ENCODE measurements at places on chromosomes 16 and 17.

DNA sequence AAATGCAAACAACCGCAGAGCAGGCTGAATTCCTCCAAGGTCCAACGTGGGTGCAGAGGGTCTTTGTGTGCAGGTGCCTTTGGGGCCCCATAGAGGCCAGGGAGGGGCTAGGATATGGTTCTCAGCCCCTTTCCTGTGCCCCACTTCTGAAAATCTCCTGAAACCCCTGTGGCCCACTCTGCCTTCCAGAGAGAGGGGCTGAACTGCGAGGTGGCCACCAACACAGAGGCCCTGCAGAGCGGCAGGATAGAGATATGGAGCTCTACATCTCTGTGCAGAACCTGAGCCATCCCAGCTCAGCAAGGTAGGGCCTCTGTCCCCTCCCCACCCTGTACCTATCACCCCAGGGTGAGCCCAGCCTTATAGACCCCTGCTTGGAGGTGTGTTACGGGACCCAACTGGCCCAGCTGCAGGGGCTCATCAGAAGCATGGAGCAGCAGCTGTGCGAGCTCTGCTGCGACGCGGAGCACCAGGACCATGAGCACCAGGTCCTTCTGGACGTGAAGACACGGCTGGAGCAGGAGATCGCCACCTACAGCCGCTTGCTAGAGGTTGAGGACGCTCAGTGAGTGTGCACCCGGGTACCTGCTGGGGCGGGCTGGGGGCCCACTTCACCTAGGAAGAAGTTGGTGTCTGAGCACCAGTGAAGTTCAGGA, 5.5 kb downstream of the USP6 start:
- DNase-seq: no peak

DNA sequence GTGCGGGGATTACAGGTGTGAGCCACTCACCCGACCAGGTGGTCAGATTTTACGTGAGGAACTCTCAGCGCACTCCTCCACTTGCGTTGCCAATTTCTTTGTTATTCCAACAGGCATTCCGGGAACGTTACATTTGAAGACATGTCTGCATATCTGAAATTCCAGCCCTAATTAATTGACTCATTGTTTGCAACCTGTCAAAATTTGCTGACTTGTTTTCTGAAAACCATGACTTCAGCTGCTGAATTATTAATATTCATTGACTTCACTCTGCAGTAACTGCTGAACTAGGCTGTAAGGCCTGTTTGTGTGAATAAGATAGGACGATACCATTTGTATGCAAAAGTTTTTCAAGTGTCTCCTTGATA, 16.6 kb downstream of the G6PC1 start:
- DNase-seq: no peak

GRCh38 chr17:34579979-34580684, 750 bp downstream of the TMEM132E start:
- no peak for DNase-seq

DNA sequence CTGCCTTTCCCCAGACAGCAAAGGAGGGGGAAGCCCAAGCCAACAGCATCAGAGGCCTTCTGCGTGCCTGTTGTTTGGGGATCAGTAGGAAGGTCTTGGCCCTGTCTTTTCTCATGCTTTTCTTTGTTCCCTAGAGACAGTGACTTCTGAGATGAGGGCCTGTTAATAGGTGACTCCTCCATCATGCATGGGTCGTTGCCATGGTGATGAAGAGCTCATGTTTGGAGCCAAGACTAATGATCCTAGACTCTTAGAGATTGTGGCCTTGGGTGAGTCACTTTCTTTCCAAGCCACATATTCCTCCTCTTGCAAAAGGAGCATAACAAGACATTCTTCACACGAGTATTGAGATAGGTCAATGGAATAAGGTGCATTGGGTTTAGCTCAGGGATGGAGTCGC, 201.1 kb upstream of the ASIC2 start:
- no peak for DNase-seq

DNA sequence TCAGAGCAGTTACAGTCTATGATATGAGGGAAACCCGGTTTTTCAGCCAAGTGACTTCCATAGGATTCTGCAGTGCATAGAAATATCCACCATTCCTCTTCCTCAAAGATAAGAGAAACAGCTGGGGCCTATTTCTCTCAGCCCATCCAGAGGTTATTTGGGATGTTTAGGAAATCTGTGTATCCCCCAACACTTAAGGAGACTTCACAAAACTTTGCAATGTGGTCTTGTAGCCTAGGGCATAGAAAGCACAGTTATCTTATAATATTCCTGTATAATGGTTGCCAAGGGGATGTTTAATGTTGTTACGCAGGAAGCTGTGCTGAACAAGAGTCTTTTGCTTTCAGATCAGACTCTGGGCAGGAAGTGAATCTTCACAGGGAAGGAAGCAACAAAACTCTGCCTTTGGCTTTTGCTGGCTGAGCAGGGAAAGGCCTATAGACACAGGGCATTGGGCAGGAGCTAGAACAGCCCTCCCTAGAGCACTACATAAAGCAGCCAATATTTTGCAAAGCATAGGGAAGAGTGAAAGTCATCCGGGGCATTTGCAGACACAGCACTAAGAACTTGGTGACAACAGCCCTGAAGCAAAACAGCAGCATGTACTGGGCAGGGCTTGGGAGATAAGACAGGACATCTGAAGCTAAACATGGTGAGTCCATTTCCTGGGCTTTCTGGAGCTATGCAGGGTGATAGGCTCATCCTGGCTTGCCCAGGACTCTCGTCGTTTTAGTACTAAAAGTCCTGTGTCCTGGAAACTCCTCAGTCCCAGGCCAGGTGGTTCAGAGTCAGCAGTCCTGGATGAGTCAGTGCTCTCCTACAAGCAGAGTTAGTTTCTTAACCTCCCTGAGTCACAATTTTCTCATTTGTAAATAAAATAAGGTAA, 18.7 kb upstream of the BEAN1 start:
- no peak for DNase-seq

DNA sequence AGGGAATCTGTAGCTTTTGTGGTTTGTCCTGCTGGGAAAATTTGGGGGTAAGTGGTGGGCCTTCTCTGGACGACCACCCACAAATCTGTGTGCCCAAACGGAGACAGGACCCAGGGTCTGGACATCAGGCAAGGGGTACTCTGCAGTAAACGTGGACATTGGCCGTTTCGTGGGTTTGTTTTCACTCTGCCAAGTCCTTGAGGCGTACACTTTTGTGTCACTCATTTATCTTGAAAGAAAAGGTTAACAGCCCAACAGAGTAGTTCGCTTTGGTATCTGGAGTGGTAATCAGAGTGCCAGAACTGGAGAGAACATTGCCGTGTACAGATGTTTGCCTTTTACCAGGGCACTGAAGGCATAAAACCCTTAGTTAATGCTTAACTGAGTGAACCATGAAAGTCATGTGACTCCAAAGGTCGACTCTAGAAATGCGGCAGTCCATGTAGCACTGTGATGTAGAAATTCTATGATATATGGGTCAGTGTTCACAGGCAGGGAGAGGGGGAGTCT, 15.4 kb downstream of the NAA60 start:
- DNase-seq: no peak

DNA sequence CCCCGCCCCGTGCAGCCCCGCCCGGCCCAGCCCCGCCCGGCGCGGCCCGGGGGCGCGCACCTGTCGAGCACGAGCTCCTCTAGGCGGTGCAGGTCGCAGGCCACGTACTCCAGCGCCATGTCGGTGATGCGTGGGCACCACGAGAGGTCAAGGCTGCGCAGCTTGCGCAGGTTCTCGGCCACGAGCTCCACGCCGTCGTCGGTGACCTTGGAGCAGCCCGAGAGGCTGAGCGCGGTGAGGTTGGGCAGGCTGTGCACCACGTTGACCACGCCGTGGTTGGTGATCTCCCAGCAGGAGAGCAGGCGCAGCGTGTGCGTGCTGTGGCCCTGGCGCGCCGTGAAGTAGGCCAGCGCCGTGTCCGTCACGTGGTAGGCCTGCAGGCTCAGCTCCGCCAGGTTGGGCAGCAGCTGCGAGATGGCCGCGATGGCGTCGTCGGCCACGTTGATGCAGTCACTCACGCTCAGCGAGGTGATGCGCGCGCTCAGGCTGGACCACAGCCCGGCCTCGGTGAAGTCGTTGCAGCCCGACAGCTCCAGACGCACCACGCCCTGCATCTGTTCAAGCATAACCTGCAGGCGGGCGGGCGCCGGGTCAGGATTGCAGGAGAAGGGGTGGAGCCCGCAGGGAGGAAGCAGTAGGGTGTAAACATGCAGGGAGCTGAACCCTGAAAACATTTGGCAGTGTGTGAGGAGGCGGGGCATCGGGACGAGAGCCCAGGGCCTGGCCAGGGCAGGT, 5.3 kb upstream of the WDR24 start:
- peak; percentile 63 for DNase-seq

DNA sequence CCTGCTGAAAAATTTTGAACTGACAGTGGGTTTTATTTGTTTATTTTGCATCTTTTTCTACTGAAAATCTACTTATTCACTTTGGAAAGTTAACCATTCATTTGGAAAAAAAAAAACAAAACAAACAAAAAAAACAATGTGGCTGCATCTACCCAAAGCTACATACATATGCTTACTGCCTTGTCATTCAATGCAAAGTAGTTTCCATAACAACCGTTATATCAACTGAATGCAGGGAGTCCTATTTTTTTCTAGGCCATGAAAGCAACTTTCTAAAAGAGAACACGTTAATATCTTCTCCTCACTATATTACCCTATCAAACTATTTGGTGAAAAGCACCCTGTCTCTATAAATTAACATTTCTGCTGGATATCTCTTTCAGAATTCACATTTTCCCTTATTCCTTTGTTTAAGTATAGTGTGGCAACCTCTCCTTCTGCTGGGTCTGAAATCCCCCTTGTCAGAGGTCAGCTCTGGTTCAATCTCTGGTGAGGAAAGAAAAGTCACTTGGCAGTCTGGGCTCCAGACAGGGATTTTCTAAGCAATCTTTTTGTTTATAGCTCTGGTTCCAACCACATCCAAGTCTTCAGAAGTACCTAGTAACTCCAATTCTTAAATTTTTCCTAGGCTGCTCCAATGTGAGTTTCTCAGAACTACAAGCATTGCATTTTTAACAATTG, 528.4 kb upstream of the TOM1L1 start:
- no peak for DNase-seq

GRCh38 chr17:74744349-74744713, 4.1 kb upstream of the NHERF1 start:
- DNase-seq: no peak

DNA sequence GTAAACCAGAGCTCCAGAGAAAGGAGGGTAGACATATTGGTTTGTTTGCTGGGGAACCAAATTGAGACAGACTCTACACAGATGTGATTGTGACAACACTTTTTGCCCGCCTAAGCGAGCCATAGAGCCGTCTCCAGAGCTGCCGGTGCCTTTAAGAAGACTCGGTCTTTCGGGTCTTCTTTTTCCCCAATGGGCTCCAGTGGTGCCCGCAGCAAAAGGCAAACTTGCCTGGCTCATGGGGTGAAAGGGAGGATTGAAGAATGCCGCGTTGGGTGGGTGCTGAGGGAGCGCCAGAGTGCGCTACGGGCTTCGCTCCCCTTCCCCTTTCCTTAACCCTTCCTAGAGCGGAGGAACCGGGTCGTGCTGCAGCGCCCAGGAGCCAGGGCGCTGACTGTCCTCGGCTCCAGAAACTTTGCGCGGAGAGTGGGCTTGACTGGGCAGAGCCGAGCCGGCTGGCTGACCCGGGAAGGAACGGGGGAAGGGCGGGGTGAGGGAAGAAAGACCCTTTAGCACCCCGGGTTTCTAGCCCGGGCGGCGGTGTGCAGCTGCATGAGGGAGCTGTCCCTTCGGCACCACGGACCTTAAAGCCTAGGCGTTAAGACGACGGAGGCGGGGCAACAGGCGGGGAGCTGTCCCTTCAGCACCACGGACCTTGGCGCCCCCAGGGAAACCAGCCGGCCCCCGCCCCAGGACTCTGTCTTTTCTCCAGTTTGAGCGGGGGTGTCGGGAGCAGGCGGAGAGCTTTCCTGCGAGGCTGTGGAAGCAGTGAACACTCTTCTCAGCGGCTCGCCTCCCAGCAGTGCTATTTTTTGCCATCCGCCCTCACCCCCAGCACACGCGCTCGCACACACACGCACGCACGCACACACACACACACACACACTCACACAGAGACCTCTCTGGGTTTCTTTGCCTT, at the start of gene CACNG3:
Gene CACNG3, plus strand, starts transcription at position 880 of the 916 bp plus-strand sequence. CDS start 420 bp downstream, outside the sequence.
- peak; percentile 44 for DNase-seq

GRCh38 chr17:58006560-58006923, 504 bp downstream of the SRSF1 start:
- DNase-seq: peak; percentile 59

DNA sequence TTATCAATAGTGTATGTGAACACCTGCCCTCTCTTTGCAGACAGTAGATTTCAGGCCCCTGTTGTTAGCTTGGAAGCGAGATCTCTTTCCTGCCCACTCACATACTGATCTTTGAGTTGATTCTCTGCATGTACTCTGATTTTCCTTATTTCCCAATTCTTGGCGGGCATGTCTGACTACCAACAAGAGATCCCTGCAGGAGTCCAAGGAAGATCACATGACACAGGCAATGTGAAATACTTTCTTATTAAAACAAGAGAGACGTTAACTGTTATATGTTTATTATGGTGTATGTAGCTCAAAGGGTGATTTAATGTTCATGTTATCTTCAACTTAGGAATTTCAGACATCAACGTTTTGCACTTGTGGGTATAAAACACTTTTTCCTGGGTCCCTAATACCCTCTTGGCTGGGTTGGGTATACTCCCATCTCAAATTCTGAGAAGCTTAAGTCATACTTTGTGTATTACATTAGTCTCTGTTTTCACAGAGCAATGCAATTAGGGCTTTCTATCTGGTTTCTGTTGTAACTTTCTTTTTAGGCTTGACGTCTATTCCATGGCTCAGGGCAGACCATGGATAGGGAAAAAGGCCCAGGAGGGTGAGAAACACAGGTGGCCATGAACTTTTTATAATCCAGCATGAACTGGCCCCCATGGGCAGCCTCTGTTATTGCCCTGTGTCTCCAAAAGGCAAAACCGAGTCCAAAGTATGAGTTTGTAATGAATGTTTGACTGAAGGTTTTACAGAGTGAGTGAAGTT, 32.2 kb downstream of the HSD17B2 start:
- no peak for DNase-seq

DNA sequence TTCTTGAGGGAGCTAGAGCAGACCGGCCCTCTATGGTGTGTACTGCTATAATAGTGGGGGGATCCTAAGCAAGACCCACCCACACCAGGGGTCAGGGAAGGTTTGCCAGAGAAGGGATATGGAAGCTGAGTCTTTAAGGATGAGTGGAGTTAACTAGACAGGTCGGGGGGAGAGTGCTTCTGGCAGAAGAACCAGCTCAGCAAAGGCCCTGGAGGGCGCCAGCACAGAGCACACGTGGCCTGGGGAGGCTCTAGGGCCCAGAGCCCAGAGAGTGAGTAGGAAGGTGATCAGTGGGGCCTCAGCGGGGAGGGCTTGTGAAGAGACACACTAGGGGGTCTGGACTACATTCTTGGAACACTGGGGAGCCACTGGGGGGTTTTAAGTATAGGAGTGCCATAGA, 21.1 kb downstream of the NGFR start:
- no peak for DNase-seq

DNA sequence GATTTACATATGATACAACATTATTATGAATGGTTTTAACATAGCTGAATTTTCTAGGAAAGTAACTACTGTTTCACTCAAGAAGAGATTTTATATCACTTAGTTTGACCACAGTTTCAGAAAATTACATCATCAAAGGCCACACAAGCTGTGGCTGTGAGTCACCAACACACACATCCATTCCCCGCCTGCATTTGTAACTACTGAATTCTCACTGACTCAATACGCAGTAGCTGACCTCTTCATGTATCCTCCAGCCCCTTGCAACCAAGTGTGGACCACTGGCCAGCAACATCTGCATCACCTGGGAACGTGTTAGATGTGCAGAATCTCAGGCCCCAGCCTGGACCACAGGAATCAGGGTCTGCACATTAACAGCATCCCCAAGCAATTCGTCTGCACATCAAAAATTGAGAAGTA, 197.6 kb downstream of the XYLT1 start:
- peak; percentile 17 for DNase-seq

- no peak for DNase-seq
These were observed 25.6 kb downstream of the C16orf90 start for GRCh38 chr16:3469736-3470135.
